ENCODE measurements at places on chromosomes 1 and 21.

DNA sequence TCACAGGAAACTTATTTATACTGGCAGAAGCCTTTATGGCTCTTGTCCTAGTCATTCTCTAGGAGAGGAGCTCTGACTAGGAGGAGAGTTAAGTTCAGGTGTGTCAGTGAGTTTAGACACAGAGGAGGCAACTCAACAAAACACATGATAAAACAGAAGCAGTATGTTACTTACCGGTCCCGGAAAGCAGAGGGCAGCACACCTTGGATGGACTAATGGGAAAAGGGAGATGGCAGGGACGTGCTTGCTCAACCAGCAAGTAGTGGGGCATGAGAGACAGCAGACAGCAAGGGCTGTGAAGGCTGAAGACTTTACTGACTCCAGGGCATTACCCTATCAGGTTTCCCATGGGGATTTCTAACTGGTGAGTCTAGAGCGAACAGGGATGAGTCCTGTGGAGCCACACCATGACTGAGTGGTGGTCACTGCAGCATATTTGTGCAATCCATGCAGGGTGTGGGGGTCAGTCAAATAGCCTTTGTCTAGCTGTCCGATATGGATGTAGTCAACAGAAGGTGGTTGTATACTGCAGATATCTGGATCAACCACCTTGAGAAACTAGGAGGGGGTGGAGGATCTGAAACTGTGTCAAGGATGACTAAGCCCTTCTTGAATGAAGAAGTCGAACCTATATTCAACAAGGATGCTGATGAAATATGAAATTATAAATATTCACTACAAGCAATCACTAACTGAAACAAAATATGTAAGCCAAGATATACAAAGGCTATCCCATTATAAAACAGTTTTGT lies 596.3 kb upstream of the CHRM3 start:
- DNase-seq, result no peak

- DNase-seq, result no peak
Observed at GRCh38 chr1:10553118-10553517, 78.4 kb downstream of the PEX14 start.

DNA sequence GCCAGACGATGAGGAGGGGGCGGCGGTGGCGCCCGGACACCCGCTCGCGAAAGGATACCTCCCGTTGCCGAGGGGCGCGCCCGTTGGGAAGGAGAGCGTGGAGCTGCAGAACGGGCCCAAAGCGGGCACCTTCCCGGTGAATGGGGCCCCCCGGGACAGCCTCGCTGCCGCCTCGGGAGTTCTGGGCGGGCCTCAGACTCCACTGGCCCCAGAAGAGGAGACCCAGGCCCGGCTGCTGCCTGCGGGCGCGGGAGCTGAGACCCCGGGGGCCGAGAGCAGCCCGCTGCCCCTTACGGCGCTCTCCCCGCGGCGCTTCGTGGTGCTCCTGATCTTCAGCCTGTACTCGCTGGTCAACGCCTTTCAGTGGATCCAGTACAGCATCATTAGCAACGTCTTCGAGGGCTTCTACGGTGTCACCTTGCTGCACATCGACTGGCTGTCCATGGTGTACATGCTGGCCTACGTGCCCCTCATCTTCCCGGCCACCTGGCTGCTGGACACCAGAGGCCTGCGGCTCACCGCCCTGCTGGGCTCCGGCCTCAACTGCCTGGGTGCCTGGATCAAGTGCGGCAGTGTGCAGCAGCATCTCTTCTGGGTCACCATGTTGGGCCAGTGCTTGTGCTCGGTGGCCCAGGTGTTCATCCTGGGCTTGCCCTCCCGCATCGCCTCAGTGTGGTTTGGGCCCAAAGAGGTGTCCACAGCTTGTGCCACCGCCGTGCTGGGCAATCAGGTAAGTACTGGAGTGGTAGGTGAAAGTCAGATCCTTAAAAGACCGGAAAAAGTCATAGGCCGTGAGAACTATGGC lies 588 bp downstream of the FLVCR1 start:
- peak; percentile 30 for DNase-seq

DNA sequence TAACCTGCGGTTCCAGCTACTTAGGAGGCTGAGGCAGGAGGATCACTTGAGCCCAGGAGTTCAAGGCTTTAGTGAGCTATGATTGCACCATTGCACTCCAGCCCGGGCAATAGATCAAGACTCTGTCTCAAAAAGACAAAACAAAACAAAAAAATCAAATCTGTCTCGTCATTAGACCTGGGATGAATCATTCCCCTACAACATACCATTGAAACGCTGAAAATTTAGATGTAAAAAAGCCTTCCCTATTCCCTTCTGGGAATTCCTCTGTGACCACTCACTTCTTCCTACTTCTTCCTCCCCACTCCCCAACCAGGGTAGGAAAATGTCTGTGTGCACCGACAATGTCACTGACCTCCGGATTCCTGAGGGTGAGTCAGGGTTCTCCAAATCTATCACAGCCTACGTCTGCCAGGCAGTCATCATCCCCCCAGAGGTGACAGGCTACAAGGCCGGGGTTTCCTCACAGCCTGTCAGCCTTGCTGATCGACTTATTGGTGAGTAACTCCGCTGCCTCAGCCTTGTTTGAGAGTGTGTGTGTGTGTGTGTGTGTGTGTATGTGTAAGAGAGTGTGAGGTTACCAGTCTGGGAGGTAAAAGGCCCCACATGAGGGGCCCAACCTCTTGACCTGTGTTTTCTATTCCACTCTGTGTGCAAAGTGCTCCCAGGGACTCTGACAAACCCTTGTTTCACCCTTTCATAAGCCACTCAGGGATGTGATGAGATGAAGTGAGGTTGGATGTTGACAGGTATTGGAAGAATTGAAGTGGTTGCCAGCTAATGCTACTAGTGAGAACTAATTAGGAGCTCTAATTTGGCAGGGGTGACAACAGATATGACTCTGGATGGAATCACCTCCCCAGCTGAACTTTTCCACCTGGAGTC lies 16.3 kb upstream of the SARS1 start:
- peak; percentile 48 for DNase-seq

DNA sequence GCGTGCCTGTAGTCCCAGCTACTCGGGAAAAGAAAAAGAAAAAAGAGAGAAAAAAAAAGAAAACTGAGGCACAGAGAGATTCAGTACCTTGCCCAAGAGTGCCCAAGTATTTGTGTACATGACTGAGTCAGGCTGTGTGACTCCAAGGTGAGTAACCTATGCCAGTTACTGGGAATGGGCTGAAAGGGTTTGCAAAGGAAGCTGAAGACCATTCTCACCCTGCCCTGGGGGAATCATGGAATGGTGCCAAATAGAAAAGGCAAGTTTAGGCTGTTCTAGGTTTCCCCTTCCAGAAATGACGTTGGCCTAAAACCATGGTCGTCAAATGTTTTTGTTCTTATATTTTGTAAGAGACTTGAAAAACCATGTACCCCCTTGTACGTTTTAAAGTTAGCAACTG lies 37.9 kb upstream of the LRIG2 start:
- no peak for DNase-seq

GRCh38 chr1:147189514-147189913 lies 17.2 kb upstream of the PRKAB2 start:
- no peak for DNase-seq

- DNase-seq, result no peak
Observed at GRCh38 chr1:58017641-58018040, 528.9 kb downstream of the OMA1 start.

DNA sequence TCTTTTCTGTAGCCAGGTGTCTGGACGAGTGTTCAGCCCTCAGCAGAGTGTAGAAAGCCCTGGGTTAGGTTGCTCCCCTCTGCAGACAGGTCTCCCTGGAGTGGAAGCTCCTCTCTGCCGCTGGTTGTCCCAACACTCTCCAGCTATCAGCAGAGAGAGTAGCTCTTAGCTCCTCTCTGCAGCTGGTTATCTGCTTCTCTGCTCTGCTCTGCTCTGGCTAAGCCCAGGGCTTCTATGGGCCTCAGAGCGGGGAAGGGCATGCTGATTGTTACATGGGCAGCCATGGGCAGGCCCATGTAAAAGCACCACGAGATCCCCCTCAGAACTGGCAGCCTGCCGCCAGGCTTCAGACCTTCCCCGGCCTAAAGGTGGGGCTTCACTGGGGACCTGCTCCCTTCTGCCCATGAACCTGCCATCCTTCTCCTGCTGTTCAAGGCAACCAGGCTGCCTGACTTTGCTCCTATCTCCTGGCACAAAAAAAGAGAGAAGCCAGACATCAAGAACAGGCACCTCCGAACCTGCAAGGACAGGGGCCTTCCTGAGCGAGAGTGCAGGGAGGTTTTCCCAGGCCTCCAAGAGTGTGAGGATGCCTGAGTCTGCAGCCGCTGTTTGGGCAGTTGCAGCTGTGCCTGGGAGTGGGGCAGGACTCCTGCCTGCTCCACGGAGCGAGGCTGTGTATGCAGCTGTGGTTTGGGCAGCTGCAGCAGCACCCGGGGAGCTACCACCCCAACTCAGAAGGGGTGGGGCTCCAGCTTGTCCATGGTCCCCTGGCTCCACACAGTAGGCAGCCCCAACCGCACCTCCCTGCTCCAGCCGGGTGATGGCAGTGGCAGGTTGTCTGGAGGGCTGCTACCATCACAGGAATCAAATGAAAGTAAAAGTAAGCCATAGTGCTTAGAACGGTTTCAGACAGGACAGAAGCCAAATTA lies 973.7 kb downstream of the LTN1 start:
- no peak for DNase-seq

GRCh38 chr1:14733048-14733778 lies 134.7 kb downstream of the KAZN start:
- no peak for DNase-seq

DNA sequence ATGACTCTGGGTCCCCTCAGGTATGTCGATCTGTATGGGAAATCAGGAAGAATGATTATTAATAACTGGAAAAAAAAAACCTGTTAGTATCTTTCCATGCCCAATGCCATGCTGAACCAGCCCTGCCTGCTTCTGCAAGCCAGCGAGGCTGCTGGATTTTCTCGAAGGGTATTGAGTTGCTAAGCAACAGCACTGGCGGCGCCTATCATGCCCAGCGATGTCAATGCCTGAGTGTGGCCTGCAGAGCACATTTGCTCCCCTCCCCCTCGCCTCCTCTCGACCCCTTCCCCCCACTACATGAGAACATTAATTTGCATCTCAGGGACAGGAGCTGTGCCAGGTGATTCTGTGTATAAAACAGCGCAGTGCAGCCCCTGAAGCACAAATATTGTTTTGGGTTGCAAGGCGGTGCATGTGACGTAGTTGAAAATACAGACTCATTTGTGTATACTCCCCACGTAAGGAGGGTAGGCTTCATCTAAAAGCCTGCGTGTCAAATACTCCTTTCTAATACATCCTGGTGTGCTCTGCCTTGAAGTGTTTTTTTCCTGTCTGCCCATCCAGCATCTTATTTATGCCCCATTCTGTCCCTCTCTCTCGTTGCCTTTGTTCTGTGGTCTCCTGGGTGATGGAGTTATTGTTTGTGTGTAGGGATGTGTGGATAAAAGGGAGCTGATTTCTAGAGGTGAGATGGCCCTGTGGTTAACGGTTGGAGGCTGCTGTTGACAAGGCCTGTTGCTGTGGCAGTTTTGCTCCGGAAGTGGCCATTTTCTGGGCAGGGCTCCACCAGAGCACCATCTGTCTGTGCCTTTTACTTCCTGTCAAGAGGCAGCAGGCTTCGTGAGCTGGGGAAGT lies 32.7 kb upstream of the ATP5PO start:
- DNase-seq, result peak; percentile 95

GRCh38 chr1:30974536-30974935 lies 66.0 kb upstream of the SDC3 start:
- DNase-seq, result no peak

- DNase-seq, result no peak
Observed at GRCh38 chr21:29453511-29453910, 154.8 kb downstream of the BACH1 start.

DNA sequence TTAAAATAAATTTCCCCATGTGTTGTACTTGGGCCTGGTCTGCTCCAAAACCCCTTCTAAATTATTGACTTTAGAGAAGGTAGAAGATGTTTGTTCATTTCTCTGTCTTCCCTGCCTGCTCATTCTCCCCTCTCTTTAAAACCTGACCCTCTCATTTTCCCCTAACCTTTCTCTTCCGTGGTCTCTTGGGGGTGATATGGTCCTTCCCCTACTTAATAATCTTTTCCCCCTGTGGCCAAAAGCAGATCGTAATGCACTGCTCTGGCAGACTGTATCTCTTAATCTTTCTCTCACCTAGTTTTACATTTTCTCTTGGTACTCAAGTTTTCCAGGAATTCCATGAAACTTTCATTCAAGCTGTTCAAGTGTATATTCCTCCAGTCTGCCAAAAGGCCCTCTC lies 301.7 kb downstream of the TTLL7 start:
- no peak for DNase-seq

- peak; percentile 19 for DNase-seq
Observed at GRCh38 chr1:58162952-58163550, 383.5 kb downstream of the OMA1 start.

Measured in activated CD8-positive, alpha-beta T cell treated with anti-CD3 and anti-CD28 coated beads for 36 hours (primary cell).